ENCODE measurements at places on chromosomes 5 and 9.

GRCh38 chr5:100550531-100551051, 15.4 kb downstream of the FAM174A start:
- DNase-seq = no peak

GRCh38 chr5:169538944-169539343, 44.6 kb upstream of the SPDL1 start:
- no peak for DNase-seq

DNA sequence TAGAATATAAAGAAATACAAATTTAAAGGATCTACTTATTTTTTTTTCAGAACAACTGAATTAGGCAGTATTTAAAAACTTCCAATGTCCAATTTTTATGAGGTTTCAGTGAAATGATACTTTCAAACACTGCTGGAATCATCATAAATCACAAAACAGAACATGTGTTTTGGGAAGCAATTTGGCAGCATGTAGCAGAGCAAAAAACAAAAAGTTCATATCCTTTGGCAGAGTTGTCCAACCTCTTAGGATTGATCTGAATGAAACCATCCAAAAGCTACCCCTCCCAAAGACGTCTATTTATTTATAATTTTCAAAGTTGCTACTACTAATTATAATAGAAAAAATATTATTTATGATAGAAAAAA, 192.4 kb upstream of the PUM3 start:
- no peak for DNase-seq

GRCh38 chr9:19451240-19452087, 42.7 kb downstream of the ACER2 start:
- no peak for DNase-seq

DNA sequence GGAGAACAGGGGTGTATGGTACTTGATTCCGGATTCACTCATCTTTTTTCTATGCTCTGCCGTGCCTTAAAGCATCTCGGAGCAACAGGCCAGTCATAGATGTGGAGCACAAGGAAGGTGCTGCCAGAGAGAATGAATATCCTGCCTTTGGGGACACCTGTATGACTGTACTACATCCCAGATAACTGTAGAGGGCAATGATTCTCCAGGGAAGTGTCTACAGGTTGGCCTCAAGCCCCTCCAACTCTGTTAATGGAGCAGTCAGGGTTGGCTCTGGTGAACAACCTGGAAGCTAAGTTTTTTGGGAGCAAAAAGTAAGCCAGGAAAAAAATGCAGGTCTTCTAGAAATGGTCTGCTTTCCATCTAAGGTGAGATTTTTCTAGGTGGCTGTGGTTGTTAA, 71.0 kb downstream of the NREP start:
- DNase-seq = no peak

Data from globus pallidus (tissue), 1 donor.